ENCODE measurements at places on chromosomes 11 and 22.
A peak's percentile ranks its signal among the peaks of the same experiment; 100 is the strongest.

DNA sequence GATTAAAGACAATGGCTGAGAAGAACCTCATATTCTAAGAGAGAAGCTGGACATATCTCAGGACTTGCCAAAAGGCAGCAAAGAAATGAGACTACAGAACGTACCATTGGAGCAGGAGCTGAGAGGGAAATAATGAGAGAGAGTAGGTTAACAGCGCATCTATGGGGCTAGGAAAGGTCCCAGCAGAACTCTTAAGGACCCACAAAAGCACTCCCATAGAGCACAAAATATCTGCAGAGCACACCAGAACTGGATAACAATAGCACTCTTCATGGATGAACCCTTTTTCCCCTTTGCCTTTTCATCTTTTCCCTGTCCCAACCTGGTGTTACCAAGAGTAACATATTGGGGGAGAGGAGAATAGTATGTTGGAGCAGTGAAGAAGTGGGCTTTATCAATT, 245.8 kb downstream of the METTL15 start:
- no peak for DNase-seq

GRCh38 chr11:88448131-88448670, 110.7 kb upstream of the CTSC start:
- DNase-seq: no peak

DNA sequence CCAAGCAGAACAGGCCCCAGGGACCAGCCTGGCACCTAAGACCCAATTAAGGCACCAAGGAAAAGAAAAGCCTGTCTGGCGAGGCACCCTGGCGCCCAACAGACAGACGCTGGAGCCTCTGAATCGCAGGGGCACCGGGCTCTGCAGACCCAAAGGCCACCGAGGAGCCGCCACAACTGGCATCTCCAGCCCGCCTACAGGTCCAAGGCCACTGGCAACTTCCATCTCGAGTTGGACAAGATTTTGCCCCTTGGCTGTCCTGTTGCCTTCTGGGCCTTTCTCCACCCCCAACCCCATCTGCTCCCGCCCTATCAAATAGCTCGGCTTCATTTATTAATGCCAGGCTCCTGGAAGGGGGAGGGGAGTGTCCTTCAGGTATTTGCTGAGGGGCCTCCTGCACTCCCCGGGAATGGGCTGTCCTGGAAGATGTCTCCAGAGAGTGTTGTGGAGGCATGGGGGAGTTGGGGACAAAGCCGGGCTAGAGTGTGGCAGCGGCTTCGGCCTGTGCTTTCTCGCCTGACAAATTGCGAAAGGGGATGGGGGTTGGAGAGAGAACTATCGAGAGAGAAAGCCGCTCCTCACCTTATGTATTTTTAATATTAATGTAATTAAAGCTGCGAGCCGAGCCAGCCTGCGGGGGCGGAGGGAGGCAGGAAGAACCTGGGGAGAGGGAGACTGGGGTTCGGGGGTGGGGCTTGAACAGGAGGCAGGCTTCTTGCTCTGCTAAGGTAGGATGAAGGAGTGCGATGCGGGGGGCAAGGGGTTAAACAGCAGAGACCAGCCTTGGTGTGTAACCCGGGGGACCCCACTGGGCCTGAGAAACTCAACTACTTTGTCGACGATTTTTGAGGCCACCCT, 2.0 kb downstream of the DSCAML1 start:
- DNase-seq: no peak

DNA sequence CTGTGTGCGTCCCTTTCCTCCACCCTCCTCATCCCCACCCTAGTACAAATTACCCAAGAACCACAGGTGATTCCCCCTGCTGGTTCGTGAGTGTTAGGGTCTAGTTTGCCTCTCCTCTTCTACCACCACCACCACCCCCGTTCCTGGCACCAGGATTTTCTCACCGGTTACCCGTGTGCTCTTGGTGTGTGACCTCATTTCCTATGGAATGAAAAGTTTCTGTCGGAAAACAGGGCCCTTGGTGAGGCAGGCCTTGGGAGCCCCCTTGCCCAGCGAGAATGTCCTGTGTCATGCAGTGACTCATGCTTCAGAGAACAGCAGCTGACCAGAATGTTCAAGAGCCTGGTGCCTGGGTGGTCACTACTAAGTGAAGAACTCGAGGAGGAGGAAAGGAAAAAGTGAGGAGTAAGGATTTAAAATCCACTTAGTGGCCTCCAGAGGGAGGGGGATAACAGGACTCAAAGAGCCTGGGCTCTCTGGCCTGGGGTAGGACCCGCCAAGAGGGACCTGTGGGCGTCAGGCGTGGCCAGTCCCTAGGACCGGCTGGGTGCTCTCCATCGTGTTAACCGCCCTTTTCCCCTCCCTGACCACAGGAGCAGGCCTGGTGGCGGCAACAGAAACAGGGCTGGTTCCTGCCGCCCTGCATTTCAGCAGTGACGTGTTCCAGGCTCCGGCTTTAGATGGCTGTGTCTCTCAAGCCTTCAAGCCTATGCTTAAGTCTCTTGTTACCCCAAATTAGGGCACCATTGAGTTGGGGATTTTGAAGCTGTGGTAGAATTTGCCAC, 30.2 kb downstream of the C22orf31 start:
- DNase-seq: peak; percentile 99

GRCh38 chr22:26461188-26461810, 22.3 kb downstream of the HPS4 start:
- DNase-seq: no peak

- DNase-seq: no peak
These were observed 93.6 kb upstream of the CRYBB3 start for GRCh38 chr22:25105817-25106650.

- DNase-seq: peak; percentile 30
These were observed 101.7 kb downstream of the ATM start for GRCh38 chr11:108324587-108324986.

DNA sequence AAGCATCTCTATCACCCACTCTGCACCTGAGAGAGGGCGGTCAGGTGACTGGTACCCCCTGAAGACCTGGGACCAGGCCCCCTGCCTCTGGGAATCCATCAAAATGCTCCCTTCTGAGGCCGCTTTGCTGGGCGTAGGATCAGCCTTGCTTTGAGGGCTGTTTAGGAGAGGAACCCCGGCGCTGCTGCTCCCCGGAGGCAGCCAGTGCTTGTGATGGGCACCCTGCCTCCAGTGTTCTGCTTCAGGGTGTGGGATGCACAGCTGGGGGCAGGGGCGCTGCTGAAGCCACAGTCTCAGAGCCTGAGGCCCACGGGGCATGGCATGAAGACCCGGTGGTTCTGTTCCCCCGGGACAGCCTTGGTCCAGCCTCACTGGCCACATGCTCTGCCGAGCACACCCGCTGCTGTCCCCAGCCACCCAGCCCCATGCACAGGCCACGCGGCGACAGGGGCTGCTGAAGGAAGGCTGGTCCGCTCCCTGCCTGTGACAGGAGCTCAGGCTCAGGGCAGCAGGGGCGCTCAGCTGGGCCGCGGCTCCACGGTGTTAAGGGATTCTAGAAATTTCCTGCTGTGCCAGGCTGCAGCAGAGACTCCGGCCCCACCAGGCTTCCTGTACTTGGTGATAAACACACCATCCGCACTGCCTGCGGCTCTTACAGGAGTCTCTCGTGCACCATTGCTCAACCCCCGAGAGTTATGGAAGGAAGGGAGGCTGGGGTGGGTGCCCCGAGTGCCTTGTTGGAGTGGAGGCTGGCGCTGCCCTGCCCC, 91.0 kb downstream of the KCNQ1 start:
- no peak for DNase-seq

DNA sequence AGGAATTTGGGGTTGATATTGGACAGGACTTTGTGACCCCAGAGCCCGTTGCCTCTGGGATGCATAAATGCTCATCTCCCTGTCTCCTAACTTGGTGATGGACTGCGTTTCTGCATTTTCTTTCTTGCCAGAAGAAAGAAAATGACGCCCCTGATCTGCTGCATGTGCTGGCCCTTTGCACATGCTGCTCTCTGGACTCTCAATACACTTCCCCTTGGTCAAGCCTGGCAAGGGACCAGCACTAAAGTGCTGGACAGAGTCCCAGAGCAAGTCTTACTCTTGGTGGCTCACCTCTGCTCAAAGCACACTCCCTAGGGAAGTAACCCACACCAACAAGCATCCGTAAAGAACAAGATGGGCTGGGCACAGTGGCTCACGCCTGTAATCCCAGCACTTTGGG, 40.7 kb downstream of the MYH9 start:
- peak; percentile 55 for DNase-seq

GRCh38 chr11:106322106-106322505, 244.6 kb downstream of the AASDHPPT start:
- no peak for DNase-seq

DNA sequence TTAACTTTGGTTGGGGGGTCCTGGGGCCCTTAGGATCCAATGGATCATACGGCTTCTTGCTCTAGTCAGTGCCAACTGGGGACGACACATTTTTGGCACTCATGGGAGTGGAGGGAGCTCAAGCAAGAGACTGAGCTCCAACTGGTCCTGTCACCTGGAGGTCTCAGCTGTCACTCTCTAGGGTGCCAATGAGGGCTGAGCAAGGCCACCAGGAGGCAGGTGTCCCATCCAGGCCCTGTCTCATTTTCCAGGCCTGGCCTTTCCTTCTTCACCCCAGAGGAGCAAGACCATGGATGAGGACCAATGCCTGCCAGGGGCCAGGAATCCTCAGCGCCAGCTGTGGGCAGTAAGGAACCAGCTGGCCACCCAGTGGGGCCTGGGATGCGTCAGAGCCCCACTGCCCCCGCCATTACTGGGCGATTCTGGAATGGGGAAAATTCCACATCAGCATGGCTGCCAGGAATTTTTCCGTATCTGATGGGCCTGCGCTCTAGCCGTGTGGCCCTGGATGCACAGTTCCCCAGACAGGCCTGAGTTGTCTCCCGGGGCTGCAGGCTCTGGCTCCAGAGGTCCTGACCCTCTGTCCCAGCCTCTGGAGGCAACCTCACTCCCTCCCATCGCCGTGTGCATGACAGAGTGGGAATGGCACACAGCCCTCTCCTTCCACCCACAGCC, 669 bp upstream of the GAL3ST1 start:
- peak; percentile 29 for DNase-seq

GRCh38 chr22:28759861-28760560, 12.5 kb upstream of the CCDC117 start:
- DNase-seq: peak; percentile 27

DNA sequence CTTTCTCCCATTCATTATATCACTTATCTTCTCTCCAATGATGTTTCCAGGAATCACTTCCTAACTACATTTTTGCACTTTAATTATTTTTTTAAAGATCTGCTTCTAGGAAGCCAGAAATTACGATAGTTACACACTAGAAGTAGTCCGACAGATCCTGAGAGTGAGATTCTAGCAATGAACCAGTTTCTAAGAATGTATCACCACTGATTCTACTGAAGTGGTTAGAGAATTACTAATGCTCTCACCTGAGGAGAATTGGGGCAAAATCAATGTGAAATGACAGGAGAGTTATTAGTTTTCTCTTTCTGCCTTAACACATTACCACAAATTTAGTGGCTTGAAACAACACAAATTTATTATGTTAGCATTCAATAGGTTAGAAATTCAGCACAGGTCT, 241.2 kb downstream of the CASP12 start:
- no peak for DNase-seq

DNA sequence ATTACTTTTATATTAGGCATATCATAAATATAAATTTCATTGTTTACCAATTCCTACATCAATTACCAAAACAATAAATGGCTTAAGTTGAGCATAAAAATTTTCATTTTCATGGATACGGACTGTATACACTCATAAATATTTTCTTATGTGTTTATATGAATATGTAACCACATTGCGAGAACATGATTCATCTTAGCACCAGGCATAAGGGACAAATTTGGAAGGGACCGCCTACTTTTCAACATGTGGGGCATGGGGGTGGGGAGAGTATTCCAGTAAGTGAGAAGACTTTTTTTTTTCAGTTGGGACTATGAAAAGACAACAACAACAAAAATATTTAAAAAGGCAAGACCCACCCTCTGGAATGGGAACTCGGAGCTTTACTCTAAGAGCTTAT, 296.1 kb downstream of the RAB38 start:
- DNase-seq: no peak

GRCh38 chr11:72724851-72725723, 27.1 kb downstream of the ARAP1 start:
- DNase-seq: peak; percentile 84

GRCh38 chr11:358129-358800, 11.0 kb upstream of the B4GALNT4 start:
- DNase-seq: no peak

DNA sequence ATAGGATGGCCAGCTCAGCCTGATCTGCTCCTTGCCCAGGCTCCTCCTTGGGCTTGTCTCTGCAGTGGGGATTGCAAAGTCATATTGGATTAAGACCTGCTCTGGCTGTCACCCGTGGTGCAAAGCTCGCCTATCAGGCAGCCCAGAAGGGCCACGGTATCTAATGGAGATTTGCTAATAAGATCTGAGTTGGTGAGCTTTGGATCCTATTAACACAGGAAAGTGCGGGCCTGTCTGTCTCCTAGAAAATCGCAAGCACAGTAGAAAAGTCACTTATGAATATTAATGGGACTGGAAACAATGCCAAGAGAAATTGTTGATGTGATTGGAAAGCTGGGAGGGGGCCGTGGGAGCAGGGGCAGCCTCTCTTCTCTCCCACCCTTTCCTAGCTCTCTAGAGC, 72.8 kb downstream of the CHST1 start:
- no peak for DNase-seq

DNA sequence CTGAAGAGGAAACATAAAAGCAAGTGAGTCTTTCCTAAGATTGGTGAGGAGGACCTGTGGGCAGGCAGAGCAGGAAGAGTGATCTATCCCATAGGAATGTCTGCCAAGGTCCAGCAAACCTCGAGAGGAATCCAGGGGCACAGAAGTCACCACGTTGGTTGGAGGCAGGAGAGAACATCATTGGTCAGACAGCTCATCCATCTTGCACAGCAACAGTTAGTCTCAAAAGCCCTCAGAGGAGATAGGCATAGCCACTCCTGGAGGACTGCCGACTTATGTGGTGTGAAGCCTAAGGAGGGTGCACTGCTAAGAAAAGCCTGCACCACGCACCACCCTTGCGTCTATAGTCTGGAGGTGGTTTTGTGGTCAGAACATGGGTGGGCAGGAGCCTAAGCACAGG, 109.1 kb downstream of the RASSF10 start:
- DNase-seq: peak; percentile 95

DNA sequence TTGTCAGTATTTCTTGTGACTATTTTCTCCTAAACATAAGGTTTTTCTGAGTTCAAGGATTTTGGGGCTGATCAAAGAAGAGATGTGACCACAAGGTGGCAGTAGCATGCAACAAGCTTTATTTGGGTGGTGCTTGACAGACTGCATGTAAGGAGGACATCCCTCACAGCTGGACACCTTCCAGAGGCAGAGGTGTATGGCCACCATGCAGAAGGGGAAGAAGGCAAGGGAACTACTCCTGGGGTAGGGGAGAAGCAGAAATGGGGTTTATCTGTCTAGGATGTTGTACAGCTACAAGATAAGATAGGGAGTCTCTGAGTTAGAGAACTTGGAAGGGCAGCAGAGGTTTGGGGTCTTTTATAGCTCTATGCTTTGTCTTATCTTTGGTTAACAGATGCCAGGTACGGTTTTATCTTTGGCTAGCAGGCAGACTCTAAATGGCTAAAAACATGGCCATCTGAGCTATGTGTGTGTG, 5.1 kb upstream of the BIRC2 start:
- DNase-seq: peak; percentile 85

All from astrocyte of the spinal cord (primary cell).